Vein endothelial cell (primary cell): ENCODE measurements at places on chromosomes 2 and 18. TPM values are rescaled to one million over a fixed set of nuclear protein-coding genes. Genes with fewer than 3 reads are reported as not detected.

LAMA1 gene
- 0.19 and 0.33 TPM in 2 replicates for total RNA-seq

TBC1D8 gene
- 67.0 and 90.2 TPM in 2 replicates for total RNA-seq

ABCB11 gene
- 0.57 and 0.98 TPM in 2 replicates for total RNA-seq

ERCC3 gene
- 41.2 and 44.4 TPM in 2 replicates for total RNA-seq

CASP10 gene
- 45.1 and 56.7 TPM in 2 replicates for total RNA-seq

ZNF513 gene
- 8.6 and 11.1 TPM in 2 replicates for total RNA-seq

PKDCC gene
- total RNA-seq, result 1.5 and 3.9 TPM in 2 replicates

CYTIP gene
- not detected in 2 replicates for total RNA-seq

STPG4 gene
- total RNA-seq, result 0.29 and 0.33 TPM in 2 replicates

AFTPH gene
- total RNA-seq, result 25.2 and 26.7 TPM in 2 replicates

DNER gene
- total RNA-seq, result 0.33 and 0.67 TPM in 2 replicates

INHBB gene
- 6.9 and 8.2 TPM in 2 replicates for total RNA-seq
